ENCODE measurements at places on chromosomes 3 and 15. TPM values are rescaled to one million over a fixed set of nuclear protein-coding genes. Genes with fewer than 3 reads are reported as not detected.

SLC22A13 gene
- 0.28 TPM for total RNA-seq

- H3K4me3 ChIP-seq: no peak overlapping the region
- no peaks in the 10 kb centered on the region for H3K36me3 ChIP-seq
These were observed 153.2 kb downstream of the MYRIP start for GRCh38 chr3:39962581-39962980.

DNA sequence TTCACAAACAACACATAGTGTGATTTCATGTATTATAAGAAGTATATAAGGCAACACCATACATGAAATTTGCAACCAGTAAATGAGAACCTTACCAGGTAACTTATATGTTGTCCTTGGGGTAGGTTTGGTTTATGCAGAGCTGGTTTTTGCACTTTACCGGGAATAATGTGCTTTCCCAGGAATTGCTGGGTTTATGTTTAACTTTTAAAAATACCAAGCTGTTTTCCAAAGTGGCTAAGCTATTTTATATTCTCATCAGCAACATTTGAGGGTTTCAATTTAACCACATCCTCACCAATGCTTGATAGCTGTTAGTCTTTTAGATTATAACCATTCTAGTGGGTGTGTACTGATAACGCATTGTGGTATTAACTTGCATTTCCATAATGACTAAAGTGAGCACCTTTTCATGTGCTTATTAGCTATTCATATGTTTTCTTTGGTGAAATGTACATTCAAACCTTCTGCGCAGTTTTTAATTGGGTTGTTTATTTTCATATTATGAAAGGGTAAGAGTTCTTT, 71.6 kb downstream of the KY start:
- no peaks in the 10 kb centered on the region for H3K36me3 ChIP-seq
- no peak for DNase-seq
- H3K4me3 ChIP-seq: no peak overlapping the region
- H3K27ac ChIP-seq: no peak overlapping the region
- peaks cover 2% of the 10 kb centered on the region for H3K4me1 ChIP-seq

- H3K36me3 ChIP-seq: no peaks in the 10 kb centered on the region
- no peak overlapping the region for H3K27ac ChIP-seq
These were observed 218.4 kb upstream of the MLF1 start for GRCh38 chr3:158352551-158352950.

DNA sequence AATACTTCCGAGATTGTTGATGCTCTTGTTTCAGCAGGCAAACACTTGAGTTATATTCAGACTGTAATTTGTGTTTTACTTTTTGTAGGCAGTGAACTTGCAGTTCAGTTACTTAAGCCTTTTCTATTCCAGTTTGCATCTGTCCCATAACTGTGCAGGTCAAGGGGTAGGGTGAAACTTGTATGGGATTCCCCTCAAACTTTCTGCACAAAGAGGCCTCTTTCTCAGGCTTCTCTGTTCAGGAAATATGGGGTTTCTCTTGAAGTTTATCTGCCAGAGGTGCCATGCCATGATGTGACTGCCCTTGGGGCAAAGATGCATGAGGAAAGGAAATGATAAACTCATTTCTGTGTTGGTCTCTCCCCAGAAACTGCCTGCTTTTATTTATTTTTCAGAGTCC, 66.7 kb downstream of the SLC24A1 start:
- H3K36me3 ChIP-seq: peaks cover 58% of the 10 kb centered on the region
- DNase-seq: no peak
- peaks cover 1% of the 10 kb centered on the region for H3K4me1 ChIP-seq
- H3K27ac ChIP-seq: no peak overlapping the region

GRCh38 chr3:15585111-15585845, 16.1 kb downstream of the HACL1 start:
- no peaks in the 10 kb centered on the region for H3K4me1 ChIP-seq
- no peaks in the 10 kb centered on the region for H3K27me3 ChIP-seq
- H3K4me3 ChIP-seq: no peak overlapping the region
- DNase-seq: no peak

DNA sequence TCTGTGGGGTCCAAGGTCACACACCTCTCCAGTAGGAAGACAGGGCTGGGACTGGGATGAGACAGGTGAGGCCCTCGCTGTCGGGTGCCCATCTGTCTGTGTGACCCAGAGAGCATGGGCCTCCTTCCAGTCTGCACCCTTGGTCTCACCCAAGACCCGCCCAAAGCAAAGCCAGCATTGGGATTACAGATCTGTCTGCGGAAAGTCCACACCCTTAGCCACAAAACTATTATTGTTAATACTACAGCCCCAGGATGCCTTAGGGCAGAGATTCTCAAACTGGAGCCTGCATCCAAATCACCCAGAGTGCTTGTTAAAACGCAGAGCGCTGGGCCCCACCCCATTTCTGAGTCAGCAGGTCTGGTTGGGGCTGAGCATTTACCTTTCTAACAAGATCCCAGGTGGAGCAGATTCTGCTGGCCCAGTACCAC, 58.5 kb upstream of the ZNF148 start:
- no peak overlapping the region for H3K4me3 ChIP-seq
- H3K4me1 ChIP-seq: peaks cover 11% of the 10 kb centered on the region
- H3K27ac ChIP-seq: no peak overlapping the region
- peaks cover 3% of the 10 kb centered on the region for H3K27me3 ChIP-seq

DNA sequence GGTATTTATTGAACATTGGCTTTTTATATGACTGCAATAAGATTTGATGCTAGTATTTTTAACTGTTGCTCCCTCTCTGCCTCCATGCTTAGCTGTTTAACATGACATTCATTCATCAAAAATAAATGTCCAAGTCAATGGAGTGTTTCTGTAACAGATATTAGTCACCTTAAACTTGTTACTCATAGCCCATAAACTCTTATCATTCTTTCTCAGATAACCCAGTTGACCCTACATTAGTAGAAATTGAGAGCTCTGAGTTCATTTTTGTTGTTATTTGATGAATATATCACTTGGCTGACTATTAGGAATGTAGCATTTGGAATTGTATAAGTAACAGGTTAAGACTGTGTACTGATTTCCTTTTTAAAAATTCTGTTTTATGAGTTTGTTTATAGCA, 201.1 kb downstream of the UBE2E2 start:
- no peak overlapping the region for H3K27ac ChIP-seq
- H3K36me3 ChIP-seq: no peaks in the 10 kb centered on the region
- no peak overlapping the region for H3K4me3 ChIP-seq
- H3K4me1 ChIP-seq: no peaks in the 10 kb centered on the region

CHRNA3 gene
- total RNA-seq: not detected

ZDHHC23 gene
- 3.9 TPM for total RNA-seq

Measured in activated CD4-positive, alpha-beta memory T cell treated with anti-CD3 and anti-CD28 coated beads, Interleukin-2, amount 10 ng/mL, durations not matched to agents 7 days and 5 days (primary cell).